EH (cell line): ENCODE measurements at places on chromosomes 4 and X.

- no peak for DNase-seq
Observed at GRCh38 chrX:19212037-19212436, 89.8 kb upstream of the ADGRG2 start.

DNA sequence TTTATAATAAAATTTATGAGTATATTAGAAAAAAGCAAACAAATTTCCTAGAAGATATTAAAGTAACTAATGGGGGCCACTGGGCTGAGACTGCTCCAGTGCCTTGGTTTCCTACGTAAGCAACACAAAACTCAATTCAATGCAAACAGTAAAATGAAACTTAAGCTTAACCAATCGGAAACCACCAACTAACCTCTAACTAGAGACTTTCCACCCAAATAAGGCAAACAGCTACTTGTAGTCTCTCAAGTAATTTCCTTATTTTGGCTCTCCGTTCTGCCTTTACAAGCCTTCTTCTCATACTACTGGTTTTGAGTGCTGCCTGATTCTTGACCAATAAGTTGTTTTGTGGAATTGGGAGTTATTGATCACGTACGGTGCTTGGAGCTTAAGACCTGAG, 167.3 kb upstream of the VEGFC start:
- no peak for DNase-seq

DNA sequence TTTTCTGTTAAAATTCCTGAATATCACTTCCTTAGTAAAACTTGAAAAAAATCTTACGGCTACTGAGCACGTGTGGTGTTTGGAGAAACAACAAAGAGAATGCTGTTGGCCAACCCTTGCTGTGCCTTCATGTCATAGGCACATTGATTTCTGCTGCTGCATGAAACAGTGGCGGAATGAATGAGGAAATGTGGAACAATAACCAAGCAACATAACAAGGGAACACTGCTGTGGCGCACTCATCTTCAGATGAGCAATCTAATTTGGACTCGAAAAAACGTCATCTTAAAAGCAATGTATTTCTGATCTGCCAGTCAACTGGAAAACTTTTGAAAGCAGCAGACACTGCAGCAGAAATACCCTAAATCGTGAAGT, 51.4 kb downstream of the PROM1 start:
- no peak for DNase-seq

- DNase-seq = no peak
Observed at GRCh38 chrX:112012360-112012759, 70.2 kb downstream of the TRPC5 start.

DNA sequence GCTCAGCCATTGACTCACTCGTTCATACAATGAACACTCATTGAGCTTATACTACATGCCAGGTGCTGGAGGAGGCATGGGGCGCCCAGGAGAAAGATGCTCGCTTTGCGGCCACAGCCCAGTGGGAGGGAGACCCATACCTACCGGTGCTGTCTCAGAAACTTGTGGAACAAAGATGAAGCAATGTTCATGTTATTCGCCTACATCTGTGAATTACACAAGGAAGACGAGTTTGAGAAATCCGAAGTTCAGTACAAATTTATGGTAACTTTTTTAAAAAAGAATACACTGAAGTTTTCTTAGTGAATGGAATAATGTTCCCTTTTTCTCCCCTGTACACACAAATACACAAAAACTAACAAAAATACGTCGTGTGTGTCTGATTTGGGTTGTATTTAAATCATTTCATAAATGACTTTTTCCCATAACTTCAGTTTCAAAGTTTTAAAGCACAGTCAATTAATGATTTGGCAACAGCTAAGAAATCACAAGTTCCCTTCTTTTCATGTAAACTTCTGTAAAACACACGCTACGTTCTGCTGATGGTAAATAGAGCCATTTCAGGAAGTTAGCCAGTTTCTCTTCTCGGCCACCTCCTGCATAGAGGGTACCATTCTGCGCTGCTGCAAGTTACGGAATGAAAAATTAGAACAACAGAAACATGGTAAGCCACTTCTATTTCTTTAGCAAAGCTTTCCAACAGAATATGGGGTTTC, at the start of gene TLR8:
Gene TLR8, plus strand, starts transcription at position 575 of the 716 bp plus-strand sequence. Its CDS starts 87 bp downstream, at position 662.
- DNase-seq = no peak

DNA sequence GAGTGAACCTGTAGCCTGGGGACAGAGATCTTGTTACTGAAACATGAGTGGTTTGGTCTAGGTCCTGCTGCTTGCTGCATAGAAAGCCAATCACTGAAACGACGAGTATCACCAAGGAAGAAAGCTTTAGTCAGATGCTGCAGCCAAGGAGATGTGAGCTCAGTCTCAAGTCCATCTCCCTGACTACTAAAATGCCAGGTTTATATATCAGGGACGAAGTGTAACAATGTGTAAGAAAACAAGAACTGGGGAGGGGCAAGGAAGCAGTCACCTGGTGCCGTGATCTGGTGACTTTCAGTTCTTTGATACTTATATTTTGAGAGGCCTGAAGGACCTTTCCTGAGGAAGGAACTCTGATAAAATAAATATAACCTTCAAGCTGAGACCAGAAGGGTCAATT, 19.6 kb upstream of the ABRAXAS1 start:
- no peak for DNase-seq

DNA sequence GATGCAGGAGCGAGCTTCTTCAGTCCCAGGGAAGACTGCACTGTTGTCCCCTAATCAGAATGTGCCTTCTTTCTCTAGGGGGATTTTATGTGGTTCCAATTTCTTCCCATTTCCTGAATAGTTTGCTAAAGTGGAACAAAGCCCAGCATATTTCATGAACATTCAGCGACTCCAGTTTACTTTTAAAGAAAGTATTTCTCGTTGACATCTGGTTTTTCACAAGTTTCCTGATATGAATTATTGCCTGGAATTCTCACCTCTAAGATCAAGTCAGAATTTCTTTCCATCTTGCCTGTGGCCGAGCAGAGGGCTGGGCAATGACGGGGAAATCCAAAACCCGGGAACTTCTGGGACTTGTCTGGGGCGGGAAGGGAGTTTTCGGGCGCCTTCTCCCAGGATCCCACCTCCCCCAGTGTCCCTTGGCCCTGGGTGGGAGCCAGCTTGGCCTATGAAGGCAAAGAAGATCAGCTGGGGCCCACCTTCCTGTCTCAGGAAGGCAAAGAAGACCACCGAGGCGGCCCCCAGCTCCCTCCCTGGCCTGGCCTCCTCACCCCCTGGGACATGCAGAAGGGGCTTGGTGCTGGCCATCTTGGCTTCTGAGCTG, 15.4 kb downstream of the SORCS2 start:
- peak; percentile 24 for DNase-seq

- no peak for DNase-seq
Observed at GRCh38 chrX:124332481-124333424, at the start of gene TEX13D. TEX13D (plus strand) TSS chrX:124332660; CDS start chrX:124332918, 258 bp downstream.

- no peak for DNase-seq
Observed at GRCh38 chrX:153644356-153645125, 2.5 kb upstream of the DUSP9 start.

DNA sequence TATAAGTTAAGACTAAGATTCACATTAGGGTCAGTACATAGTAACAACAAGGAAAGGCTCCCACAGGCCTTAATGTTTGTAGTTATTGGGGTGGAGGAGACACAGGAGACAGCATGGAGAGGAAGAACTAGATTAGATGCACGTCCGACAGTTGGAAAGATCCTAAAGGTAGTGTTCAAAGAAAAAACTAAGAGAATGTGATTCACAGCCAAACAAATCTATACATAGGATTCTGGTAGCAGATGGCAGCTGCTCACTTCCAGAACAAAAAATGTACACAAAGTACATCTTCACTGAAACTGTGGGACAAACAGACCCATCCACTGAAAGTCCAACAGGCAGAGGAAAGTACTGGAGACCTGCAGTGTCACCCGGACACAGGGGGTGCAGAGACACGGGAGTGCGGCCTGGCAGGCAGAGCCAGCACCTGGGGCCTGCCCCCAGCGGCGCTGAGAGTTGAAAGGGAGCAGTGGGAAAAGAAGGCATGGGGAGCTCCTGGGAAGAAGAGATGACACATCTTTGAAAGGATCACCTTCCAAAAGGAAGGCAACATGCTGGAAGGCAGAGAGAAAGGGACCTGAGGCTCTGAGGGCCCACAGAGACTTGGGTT, 40.0 kb downstream of the NELFA start:
- DNase-seq = no peak

DNA sequence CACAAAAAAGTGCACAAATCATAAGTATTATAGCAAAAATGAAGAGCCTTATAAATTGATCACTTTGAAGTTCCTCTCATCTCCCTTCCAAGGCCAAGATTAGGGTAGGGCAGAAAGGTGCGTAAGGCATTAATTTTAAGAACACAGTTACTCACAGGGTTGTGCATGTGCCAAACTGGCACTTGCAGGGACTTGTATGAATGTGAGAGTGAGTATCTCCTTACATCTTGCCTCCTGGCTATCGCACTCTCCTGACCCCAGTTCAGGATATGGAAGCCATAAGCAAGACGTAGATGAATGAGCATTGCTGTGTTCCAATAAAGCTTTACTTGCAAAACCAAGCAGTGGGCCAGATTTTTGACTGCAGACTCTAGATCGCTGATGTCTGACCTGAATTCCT, 510.1 kb upstream of the AADAT start:
- DNase-seq = no peak

- no peak for DNase-seq
Observed at GRCh38 chrX:71396576-71396975, 30.4 kb downstream of the TAF1 start.

DNA sequence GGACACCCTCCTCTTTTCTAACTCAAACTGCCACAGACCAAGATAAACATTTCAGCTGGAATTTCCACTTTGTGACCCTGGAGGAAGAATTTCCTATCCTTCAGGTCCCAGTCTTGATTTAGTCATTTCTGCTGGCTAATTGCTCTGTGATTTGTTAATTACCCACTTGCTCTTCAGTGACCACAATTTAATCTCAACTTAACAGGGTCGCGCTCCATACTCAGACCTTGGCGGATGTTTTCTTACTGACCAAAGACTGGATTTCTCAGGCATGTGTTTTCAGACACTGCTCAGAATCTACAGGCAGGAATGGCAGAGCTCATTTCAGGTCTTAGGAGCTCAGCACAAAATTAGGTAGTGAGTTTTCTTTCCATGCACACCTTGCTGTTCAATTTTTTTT, 188.9 kb downstream of the ASMT start:
- DNase-seq = peak; percentile 6

GRCh38 chr4:94766856-94767255, 9.1 kb downstream of the BMPR1B start:
- DNase-seq = peak; percentile 4

DNA sequence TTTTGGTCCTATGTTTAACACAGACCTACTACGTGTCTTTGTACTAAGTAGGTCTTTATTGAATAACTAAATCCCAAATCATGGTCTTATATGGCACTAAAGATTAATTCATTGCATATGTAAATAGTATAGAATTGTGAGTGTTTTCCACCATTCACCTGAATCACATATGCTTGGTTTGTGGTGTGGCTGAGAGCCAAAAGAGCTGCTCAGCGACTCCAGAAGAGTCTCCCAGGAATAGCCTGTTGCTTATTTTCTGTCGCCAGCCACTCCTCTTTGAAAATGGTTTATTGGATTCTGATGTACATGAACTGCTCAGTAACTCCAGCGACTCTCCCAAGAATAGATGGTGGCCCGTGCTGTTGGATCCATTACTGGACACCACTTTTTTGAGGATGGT, 184.5 kb downstream of the CLCN4 start:
- DNase-seq = no peak

DNA sequence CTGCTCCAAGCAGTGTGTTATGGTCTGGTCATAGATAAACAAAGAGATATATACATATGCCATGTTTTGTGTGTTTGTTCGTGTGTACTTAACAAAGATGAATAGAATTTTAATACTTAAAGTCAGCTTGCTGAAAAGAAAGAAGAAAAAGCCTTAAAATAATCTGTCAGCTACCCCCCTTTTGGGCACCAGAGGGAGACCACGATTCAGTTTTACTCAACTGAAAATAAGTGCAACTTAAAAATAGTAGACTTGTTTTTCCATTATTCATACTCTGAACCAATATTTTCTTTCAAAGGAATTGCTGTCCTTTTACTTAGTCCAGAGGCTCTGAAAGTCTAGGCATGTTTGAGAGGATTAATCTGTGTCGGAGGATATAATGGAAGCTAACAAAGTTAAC, 181.7 kb upstream of the AGTR2 start:
- no peak for DNase-seq

DNA sequence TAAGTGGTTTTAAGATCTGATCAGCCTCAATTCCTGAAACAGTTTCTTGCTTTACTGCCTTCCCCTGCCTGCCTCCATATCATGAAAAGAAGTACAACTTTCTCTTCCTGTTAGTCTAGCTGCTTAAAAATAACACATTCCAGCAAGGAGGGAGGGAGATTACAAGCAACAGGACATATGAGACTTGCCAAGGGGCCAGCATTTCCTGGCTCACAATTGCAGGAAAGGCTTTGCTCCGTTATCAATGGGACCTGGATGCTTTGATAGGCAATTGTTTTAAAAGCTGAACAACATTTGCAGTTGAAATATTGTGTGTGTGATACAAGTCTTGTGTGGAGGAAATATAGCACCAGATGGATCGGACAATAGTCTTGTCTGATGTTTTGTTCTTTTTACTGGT, 425.0 kb downstream of the FAT4 start:
- peak; percentile 24 for DNase-seq

DNA sequence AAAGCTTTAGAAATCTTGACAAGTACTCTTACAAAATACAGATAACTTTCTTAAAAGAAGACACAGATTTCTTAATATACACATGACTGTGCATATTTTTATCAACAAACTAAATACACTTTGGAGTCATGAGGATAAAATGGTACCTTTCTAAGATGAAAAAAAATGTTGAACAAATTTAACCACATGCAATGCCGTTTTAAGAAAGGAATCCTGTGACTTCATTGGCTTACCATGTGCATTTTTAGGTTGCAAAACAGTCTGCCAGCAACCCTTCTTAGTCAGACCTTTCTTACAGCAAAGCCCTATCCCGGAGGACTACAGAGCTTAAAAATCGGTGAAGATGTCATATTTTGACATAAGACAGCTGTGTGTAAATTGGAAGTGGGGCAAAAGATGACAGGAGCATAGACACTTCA, 51.7 kb downstream of the GASK1B start:
- DNase-seq = peak; percentile 87

DNA sequence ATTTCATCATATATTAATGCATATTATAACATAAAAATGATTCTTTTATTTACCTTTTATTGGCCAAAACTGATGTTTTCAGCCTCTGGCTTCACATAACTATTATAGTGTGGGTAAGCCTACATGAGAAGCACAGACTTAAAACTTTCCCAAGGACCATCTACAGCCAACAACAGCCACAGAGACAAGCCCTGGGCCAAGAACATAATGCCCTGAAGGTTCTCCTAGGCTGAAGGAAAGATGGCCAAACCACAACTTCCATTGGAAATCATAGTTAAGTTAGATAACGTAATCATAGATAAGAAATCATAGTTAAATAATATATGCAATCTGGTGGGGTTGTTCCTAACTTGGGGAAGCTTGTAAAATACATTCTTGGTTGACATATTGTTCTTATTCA, 280.0 kb upstream of the EMCN start:
- DNase-seq = peak; percentile 61

- no peak for DNase-seq
Observed at GRCh38 chr4:124429746-124430250, 282.7 kb downstream of the ANKRD50 start.
